Kidney (tissue), 22 donors: ENCODE measurements at places on chromosomes 3 and 15. TPM values are rescaled to one million over a fixed set of nuclear protein-coding genes. Genes with fewer than 3 reads are reported as not detected.
A peak's percentile ranks its signal among the peaks of the same experiment; 100 is the strongest.

- H3K27ac ChIP-seq = no peak overlapping the region
- no peaks in the 10 kb centered on the region for H3K27me3 ChIP-seq
- H3K4me1 ChIP-seq = no peaks in the 10 kb centered on the region
- H3K4me3 ChIP-seq = no peak overlapping the region
Observed at GRCh38 chr15:41278319-41278718, 47.3 kb downstream of the CHP1 start.

DNA sequence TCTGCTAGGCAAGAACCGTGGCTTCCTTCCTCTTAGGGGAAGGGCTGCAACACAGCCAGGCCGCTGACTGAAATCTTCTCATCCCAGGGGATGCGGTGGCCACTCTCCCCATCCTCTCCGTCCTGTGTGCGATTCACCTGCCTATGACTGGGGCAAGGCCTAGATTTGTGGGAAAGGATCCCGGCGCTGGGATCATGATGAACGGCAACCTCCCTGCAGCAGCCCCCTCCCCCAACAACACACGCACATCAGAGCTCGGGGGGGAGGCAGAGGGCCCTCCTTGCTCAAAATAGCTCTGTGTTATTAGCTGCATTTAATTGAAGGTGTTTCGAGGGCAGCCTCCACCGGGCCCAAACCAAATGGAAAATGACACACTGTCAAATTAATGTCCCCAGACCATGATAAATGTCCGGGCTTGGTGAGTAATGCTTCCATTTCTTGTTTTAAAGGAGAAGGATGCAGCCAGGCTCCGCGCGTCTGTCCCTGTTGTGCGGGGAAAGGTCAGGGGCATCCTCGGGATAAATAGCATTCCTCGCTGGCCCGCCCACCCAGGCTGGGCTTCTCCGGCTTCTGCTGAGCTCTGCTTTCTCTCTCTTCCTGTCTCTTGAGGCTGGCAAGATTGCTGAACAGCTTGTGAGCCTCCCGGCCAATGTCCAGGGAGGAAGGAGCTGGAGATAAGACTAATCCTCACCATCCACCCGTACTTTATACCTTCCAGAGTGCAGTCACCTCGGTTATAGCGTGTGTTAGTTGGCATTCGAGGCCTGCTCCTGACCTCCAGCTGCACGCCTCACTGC, 56.4 kb upstream of the TLE3 start:
- H3K4me1 ChIP-seq = peaks cover 2% of the 10 kb centered on the region
- H3K36me3 ChIP-seq = no peaks in the 10 kb centered on the region
- H3K27ac ChIP-seq = no peak overlapping the region
- H3K27me3 ChIP-seq = no peaks in the 10 kb centered on the region
- peak; percentile 60 for DNase-seq

- H3K4me1 ChIP-seq = no peaks in the 10 kb centered on the region
- no peaks in the 10 kb centered on the region for H3K36me3 ChIP-seq
- peak overlapping the region; percentile 39 for H3K4me3 ChIP-seq
- peak; percentile 96 for DNase-seq
- no peak overlapping the region for H3K27ac ChIP-seq
Observed at GRCh38 chr3:141076797-141077571, 25.8 kb downstream of the SPSB4 start.

DNA sequence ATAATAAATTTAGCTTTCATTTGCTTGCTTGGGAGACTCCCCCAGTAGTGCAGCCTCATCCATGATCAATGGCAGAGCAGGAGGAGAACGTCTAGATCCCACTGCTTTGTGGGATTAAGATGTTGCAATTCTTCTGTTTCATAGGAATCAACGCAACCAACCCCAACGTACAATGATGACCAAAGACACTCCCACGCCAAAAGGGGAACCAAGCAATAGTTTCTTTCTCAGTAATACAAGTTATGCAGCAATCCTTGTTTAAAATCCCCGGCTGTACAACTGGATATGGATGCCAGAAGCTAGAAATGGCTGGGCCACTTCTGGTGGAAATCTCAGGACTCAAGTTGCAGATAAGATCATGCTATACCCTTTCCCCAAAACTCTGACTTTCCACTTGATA, 411.2 kb downstream of the VPS13C start:
- no peaks in the 10 kb centered on the region for H3K27me3 ChIP-seq
- H3K36me3 ChIP-seq = no peaks in the 10 kb centered on the region
- H3K4me1 ChIP-seq = no peaks in the 10 kb centered on the region
- no peak for DNase-seq
- H3K4me3 ChIP-seq = no peak overlapping the region
- no peak overlapping the region for H3K27ac ChIP-seq

DNA sequence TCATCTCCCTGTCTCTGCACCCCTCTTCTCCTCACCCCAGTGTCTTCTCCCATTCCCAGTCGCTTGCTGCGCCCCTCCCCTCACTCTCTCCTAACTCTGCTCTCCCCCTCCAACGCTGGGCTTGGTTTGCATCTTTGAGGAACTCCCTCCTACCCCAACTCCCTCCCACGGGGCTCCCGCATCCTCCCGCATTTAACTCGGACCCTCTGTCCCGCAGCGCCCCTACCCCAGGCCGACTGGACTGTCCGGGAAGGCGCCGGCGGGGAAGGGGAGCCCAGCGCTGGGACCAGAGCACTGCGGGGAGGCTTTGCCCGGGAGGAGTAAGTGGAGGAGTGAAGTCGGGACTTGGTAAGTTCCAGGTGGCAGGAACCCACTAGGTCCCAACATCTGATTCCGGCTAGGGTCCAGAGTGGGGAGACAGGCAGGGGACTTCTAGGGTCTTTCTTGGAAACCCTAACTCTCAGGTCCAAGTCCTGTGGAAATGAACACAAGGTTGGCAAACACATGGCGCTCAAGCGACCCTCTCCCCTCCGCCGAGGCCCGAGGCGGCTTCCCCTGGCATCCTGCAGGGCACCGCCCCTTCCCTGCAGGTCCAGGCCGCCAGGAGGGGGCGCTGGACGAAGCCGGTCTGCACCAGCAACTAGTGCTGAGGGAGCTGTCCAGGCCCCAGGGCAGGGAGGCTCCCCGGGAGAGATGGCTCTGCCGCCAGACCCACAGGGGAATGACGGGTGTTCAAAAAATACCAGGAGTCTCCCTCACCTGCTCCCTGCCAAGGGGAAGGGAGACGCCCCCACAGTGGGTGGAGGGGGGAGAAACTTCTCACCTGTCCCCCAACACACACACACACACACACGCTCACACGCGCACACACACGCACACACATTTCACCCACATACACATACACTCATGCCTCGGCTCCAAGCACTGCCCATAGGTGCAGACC, 53.2 kb downstream of the LHFPL4 start:
- H3K27me3 ChIP-seq = peaks cover 6% of the 10 kb centered on the region
- H3K36me3 ChIP-seq = no peaks in the 10 kb centered on the region
- DNase-seq = peak; percentile 81
- H3K4me3 ChIP-seq = no peak overlapping the region
- no peak overlapping the region for H3K27ac ChIP-seq
- H3K4me1 ChIP-seq = no peaks in the 10 kb centered on the region

- H3K4me3 ChIP-seq = no peak overlapping the region
- DNase-seq = no peak
- H3K4me1 ChIP-seq = no peaks in the 10 kb centered on the region
- H3K27ac ChIP-seq = peak overlapping the region; percentile 17
- H3K36me3 ChIP-seq = peaks cover 66% of the 10 kb centered on the region
Observed at GRCh38 chr3:119227070-119227850, 13.4 kb downstream of the B4GALT4 start.

DNA sequence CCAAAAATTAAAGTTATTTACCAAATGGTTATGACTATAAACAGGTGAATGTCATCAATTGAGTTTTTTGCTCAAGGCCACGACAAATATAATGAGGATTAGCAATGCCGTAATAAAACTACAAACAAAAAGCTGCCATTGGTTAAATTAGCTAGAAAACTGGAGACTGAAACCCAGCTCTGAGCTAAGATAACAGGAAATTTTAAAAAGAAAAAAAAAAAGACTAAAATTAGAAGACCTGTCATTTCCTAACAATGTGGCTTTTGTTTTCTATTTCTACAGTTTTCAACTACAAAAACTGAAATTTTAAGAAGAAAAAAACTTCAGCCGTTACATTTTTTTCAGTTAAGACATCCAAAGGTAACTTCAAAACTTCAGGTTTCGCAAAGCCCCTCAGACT, 9.7 kb downstream of the SLC12A6 start:
- H3K27ac ChIP-seq = no peak overlapping the region
- H3K27me3 ChIP-seq = no peaks in the 10 kb centered on the region
- DNase-seq = no peak
- no peaks in the 10 kb centered on the region for H3K4me1 ChIP-seq

- H3K27ac ChIP-seq = no peak overlapping the region
- no peak for DNase-seq
Observed at GRCh38 chr3:56200251-56200650, 268.0 kb downstream of the ERC2 start.

DNA sequence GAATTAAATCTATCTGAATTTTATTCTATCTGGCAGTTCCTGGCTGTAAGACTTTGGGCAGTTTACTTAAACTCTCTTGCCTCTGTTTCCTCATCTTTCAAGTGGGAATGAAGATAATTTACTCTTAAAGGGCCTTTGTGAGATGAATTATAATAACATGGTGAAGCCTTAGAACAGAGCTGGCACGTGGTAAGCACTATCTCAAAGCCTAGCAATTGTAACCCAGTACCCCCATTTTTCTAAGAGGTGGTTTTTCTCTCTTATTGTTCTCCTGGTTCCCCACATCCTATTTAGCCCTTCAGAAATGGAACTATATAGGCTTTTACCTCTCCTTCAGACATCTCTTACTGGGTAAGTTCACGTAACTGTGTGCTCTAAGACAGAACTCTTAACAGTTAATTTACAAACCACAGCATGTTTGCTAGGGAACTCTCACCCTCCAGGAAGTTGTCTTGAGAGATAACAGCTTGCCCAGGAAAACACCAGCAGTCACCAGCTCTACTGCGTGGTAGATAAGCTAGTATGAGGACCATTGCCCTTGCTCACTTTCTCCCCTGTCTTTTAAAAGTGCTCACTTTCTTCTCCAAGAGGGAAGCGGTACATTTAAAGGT, 12.3 kb upstream of the CRBN start:
- H3K4me3 ChIP-seq = no peak overlapping the region
- H3K4me1 ChIP-seq = no peaks in the 10 kb centered on the region
- no peak overlapping the region for H3K27ac ChIP-seq
- H3K27me3 ChIP-seq = no peaks in the 10 kb centered on the region
- no peak for DNase-seq

SI gene
- 0.11 TPM for polyA plus RNA-seq

C15orf40 gene
- polyA plus RNA-seq = 44.1 TPM

RASGRF1 gene
- polyA plus RNA-seq = 4.2 TPM

TBC1D2B gene
- 8.5 TPM for polyA plus RNA-seq

GOLGA8O gene
- polyA plus RNA-seq = 0.28 TPM
